Stimulated activated CD4-positive, alpha-beta T cell treated with anti-CD3 and anti-CD28 coated beads, TNF-alpha, amount 100 ng/mL, for 4 hours (primary cell): ENCODE measurements at places on chromosomes 3 and 15.

DNA sequence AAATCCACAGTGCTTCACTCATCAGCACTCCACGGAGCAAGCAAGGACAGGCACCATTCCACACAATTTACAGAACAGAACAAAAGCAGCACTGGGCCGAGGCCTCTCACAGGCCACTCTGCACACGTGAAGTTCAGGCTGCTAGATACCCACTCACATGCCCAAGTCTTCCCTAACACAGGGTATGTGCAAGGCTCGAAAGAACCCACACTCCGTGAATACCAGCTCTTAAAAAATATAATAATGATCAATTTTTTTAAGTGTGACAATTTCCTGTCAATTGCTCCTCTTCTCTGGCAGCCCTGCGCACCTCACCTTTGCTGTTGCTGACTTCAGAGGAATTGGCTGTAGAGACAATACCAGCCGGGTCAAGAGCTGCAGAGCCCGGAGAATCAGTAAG is 19.0 kb downstream of the XPC start:
- no peak for DNase-seq

DNA sequence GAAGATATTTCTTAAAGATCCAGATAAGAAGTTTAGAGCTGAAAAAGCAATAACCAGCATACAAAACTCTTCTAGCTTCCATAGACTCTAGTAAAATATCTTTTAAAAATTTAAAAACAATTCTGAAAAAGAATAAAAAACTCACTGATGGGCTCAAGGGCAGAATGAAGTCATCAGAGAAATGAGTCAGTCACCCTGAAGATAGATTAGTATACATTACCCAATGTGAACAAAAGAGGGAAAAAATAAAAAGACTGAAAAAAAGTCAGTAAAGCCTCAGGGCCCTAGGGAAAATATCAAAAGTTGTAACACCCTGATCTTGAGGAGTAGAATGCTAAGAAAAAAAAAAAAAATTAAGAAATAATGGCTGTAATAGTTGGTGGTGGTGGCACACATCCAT is 11.4 kb downstream of the DET1 start:
- DNase-seq = no peak

GRCh38 chr3:100982710-100983109 is 10.5 kb downstream of the ABI3BP start:
- no peak for DNase-seq

- no peak for DNase-seq
These were observed 54.6 kb downstream of the SST start for GRCh38 chr3:187615630-187616029.

DNA sequence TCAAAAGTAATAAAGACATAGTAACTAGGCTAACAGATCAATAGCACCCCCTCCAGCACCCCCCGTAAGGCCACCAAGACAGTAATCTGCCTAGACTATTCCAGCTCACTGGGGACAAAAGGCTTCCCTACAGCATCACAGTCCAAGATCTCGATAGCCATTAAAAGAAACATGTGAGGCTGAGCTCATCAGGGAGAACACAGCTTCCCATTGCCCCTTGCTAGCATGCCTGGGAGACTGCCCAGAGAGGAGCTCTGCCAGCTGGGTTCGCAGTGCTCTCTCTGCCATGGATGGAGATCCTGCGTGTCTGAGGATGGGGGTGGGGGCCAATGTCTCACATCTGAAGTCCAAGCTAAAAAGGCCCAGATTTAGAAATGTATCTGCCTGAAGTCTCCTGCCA is 17.8 kb downstream of the LRIG1 start:
- no peak for DNase-seq
